ENCODE measurements at places on chromosomes 6 and 20. TPM values are rescaled to one million over a fixed set of nuclear protein-coding genes. Genes with fewer than 3 reads are reported as not detected.

DNA sequence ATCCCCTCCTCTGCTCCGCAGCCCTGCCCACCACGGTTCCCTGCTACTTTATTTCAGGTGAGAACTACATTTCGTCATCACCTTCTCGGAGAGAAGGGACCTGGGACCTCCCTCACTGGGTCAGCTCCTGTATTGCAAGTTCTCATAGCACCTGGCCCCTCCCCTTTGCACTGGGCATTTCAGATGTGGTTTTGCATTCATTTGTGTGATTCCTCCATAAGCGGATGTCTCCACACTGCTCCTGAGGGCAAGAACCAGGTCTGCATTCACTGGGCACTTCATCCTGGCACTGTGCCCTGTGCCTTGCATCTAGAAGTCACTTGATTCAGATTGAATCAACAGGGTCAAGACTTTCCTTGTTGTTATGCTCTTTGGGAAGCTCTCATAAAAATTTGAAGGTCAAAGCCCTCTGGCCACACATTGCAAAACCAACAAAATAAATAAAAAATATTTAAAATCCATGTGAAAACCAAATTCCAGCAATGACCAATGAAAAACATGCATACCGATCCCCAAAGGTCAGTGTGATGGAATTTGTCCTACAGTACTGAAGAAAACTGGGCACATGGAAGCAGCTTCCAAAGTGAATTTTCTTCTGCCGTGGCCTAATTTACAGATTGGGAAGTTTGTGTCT is 89.1 kb upstream of the F13A1 start:
- H3K36me3 ChIP-seq = no peaks in the 10 kb centered on the region
- DNase-seq = no peak
- H3K4me3 ChIP-seq = no peak overlapping the region
- H3K27me3 ChIP-seq = no peaks in the 10 kb centered on the region

- DNase-seq = no peak
- H3K36me3 ChIP-seq = no peaks in the 10 kb centered on the region
- no peak overlapping the region for H3K27ac ChIP-seq
Observed at GRCh38 chr6:4624726-4625125, 151.5 kb upstream of the CDYL start.

GRCh38 chr20:25408170-25408547 is 686 bp downstream of the GINS1 start:
- H3K36me3 ChIP-seq = no peaks in the 10 kb centered on the region
- peaks cover 9% of the 10 kb centered on the region for H3K4me1 ChIP-seq
- H3K27ac ChIP-seq = peak overlapping the region; percentile 93
- H3K27me3 ChIP-seq = no peaks in the 10 kb centered on the region

GRCh38 chr20:22576733-22577514 is 7.4 kb downstream of the FOXA2 start:
- no peaks in the 10 kb centered on the region for H3K36me3 ChIP-seq
- DNase-seq = no peak
- no peak overlapping the region for H3K4me3 ChIP-seq
- no peaks in the 10 kb centered on the region for H3K27me3 ChIP-seq

DNA sequence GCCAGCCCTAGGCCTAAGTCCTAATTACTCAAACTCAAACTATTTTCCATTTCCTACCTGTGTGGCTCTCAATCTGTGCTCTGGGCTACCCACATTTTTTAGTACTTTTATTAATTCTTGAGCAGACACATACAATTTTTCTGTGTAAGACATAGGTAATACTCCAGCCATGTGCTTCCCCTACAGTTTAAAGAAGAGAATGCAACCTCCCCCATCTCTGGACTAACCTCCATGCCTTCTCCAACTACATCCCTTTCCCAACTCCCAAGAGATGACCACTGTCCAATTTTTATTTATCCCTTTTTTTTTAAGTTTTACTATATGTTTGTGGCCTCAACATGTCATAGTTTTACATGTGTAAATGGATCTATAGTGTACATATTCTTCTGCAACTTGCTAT is 5.8 kb downstream of the HMGN4 start:
- H3K27me3 ChIP-seq = no peaks in the 10 kb centered on the region
- H3K4me3 ChIP-seq = no peak overlapping the region
- peaks cover 5% of the 10 kb centered on the region for H3K36me3 ChIP-seq

DNA sequence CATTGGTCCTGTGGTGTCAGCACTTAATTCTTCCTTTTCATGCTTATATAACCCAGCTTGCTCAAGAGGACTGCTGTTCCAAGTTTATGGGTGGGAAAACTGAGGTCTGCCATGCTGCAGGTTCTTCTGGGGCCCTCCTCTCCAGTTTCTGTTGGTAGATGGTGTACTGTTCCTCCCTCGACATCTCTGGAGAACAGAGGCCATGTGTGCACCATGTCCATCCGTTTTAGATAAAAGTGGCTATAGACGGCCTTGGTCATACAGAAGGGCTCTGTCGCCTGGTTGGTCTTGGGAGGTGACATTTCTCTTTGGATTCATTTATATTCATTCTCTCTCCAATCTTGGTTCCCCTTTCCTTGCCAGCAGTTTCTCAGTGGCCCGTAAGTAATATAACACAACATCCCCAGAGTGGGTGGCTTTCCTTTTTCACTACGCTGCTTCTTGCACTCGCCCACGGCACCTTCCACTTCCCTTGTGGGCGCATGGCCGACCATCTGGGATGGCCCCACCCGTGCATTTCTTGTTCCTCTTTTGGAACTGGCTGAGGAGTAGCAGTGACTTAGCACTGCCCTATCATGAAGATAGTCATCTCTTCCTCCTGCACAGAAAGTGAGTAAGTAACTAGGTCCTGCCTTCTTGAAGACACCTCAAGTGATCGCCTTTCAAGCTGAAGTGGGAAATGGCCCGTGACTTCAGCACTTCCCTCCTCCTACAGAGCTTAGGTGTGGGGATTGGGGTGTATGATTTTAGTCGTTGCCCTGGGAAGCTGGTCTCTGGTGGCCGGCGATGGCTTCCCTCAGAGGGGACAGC is 94.2 kb downstream of the RREB1 start:
- peak; percentile 82 for DNase-seq
- peaks cover 38% of the 10 kb centered on the region for H3K36me3 ChIP-seq
- no peaks in the 10 kb centered on the region for H3K27me3 ChIP-seq
- peak overlapping the region; percentile 87 for H3K27ac ChIP-seq
- peaks cover 33% of the 10 kb centered on the region for H3K4me1 ChIP-seq
- 0 out of 2 replicates have a peak overlapping the region, but pooled peaks have one; percentile 14 for H3K4me3 ChIP-seq

Gene C20orf144
- total RNA-seq = 0.11 TPM

Gene PCIF1
- 29.2 TPM for total RNA-seq

Gene TRIM10
- total RNA-seq = not detected
